Posterior cingulate gyrus (tissue), 11 donors: ENCODE measurements at places on chromosomes 1 and 21.

DNA sequence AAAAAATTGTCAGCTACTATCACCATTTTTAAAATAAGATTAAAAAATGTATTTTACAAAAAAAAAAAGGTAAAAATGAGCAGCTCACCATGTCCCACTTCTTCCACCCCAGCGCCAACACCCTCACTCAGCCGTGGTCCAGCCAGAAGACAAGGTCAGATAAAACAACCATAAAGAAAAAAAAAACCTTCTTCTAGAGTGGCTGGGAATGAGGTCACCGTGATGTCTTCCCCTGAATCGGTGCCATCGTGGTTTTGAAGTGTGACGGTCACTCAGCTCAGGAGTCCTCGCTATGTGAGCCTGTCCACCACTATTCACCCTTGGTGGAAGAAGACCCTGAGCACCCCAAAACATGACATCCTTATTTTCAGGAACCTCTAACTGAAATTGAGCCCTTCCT is 38.1 kb downstream of the B3GALT5 start:
- DNase-seq = no peak

- DNase-seq = no peak
These were observed 126.9 kb downstream of the TMEM53 start for GRCh38 chr1:44547361-44547760.

DNA sequence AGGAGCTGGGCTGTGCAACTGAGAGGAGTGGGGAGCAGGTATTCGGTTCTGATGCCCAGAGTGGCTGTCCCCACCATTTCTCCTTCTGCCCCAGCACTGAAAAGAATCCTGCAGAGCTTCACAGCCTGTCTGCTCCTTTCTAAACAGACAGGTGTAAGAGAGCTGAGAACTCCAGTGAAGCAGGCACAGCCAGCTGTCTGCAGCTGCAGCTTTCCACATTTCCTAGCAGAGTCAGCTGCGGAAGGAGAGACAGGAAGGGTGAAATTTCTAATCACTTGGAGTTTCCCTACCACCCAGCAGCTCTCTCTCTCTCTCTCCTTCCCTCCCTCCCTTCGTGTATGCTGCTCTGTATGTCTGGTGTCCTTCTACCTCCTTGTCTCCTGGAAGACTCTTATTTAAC is 40.5 kb upstream of the GJB5 start:
- no peak for DNase-seq

DNA sequence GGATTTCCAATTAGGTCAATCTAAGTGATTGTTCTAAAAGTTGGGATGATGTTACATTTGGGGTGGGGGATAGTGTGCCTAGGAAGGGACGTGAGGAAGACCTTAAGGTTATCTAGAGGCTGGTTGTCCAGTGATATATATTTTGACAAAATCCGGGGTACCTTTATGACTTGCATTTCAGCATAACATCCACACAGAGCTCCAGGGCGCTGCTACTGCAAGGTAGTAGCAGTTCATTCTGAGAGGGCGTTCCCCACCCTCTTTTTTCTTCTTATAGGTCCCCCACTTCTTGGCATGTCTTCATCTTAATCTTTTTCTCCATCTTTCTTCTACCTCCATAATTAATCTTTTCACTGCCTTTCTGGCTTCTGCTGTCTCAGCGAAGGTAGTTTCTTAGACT is 161.9 kb downstream of the CACNA1E start:
- no peak for DNase-seq

- DNase-seq = no peak
These were observed 7.7 kb upstream of the ECE1 start for GRCh38 chr1:21297975-21298374.

DNA sequence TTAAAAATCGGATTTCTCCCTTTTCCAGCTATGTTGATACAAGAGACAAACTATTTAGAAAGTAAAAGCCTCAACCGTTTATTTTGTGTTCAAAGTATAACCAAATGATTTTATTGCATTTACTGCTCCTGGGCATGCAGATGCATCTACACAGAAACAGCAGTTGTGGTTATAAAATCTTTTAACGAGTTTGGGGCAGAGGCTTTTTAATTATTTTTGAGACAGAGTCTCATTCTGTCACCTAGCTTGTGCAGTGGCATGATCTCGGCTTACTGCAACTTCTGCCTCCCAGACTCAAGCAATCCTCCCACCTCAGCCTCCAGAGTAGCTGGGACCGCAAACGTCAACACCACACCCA is 33.6 kb downstream of the ZNF496 start:
- DNase-seq = no peak

DNA sequence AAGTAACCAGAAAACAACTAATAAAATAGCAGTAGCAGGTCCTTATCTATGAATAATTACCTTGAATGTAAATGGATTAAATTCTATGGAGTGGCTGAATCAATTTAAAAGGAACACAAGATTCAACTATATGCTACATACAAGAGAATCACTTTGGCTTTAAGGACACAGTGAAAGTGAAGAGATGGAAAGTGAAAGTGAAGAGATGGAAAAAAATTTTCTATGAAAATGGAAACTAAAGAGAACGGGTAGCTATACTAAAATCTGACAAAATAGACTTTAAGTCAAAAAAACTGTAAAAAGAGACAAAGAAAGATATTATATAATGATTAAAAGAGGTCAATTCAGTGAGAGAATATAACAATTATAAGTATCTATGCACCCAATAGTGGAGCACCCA is 54.7 kb downstream of the C1orf185 start:
- no peak for DNase-seq

DNA sequence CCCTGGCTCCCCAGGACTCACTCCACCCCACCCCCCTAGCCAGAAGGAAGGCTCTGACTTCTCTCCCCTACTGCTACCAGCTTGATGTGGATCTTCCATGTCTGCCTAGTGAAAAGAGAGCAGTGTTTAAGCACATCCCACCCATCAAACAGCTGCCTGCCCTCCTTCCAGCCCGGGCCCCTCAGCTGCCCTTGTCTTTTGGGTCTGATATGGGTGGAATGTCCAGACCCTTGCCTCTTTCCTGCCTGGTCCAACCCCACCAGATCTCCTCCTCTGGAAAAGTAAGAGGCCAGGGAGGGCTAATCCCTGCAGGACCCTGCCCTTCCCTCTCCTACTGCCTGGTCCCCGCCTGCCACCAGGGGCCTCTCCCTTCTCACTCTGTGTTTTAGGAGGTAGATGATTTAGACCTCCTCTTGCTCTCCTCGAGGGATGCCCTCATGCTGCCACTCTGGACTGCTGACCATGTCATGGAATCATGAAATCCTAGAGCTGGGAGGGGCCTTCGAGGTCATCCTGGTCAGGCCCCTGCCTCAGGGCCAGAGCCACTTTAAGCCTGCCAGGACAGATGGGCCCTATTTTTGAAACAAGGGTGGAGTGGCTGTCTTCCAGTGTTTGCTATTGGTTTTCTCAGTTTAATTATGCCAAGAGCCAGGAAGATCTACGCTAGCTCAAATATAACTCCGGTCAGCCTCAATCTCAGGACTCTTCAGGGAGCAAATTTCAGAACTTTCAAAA is 15.8 kb upstream of the HSPG2 start:
- DNase-seq = no peak

DNA sequence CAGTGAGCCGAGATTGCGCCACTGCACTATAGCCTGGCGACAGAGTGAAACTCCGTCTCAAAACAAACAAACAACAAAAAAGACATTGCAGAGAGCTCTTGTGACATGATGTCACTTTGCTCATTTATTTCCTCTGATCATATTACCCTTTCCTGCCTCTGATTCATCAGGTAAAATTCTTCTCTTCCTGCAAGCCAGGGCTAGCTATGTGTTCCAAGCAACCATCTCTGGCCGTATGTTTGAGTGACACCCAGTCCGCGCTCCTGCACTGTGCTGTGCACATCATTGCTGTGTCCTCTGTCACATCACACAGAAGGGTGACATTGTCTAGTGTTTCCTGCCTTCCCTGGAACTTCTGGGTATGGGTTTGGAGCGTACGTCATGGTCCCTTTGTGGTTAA is 251.3 kb downstream of the PCP4 start:
- DNase-seq = no peak

- no peak for DNase-seq
These were observed 22.0 kb downstream of the FOXO6 start for GRCh38 chr1:41383094-41383852.

- DNase-seq = no peak
These were observed 688.9 kb upstream of the ADGRL2 start for GRCh38 chr1:81111818-81112217.

GRCh38 chr1:241592273-241592958 is 47.8 kb downstream of the CHML start:
- DNase-seq = no peak

DNA sequence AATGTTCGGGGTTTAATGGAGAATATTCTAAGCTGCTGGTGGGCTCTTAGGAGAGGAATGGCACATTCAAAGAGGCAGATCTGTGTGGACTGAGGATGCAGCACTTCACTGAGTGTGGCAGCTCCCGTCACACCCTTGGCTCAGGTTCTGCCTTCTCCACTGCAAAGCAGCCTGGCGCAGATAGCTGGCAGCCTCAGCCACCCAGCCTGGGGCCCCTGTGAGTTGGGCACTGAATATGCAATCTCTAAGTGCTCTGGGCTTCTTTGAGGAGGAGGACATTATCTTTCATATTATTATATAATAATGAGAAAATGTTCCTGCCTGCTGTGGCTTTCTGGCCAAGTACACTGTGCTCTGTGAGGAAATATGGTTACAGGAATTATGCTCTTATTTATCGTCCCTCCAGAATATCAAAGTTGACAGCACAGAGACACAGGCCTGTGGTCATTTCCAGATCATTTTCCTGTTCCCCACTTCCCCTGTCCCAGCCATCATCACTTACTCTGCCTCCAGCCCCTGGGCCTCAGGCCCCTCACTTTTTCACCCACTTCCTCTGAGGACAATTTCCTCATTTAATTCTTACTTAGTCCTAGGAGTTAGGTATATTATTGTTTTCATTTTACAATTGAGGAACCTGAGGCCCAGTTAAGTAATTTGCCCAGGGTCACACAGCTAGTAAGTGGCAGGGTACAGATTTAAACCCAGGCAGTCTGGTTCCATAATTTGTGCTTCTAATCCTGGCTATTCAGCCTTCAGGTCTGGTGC is 53.6 kb downstream of the MAB21L3 start:
- peak; percentile 33 for DNase-seq

GRCh38 chr1:206590025-206590758 is 22.1 kb downstream of the EIF2D start:
- no peak for DNase-seq

DNA sequence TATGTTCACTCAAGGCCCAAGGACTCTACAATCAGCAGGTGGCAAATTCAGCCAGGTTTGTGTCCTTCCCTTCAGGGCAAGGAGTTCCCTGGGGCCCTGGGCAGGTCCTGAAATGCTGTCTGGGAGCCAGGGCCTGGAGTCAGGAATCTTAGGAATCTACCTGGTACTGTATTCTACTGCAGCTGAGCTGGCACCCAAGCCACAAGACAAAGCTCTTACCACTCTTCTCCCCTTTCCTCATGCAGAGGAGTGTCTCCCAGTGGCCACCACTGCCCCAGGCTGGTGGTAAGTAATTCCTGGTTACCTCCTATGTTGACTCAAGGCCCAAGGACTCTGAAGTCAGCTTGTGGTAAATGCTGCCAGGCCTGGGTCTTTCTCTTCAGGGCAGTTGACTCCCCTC is 153.4 kb downstream of the NRIP1 start:
- no peak for DNase-seq

DNA sequence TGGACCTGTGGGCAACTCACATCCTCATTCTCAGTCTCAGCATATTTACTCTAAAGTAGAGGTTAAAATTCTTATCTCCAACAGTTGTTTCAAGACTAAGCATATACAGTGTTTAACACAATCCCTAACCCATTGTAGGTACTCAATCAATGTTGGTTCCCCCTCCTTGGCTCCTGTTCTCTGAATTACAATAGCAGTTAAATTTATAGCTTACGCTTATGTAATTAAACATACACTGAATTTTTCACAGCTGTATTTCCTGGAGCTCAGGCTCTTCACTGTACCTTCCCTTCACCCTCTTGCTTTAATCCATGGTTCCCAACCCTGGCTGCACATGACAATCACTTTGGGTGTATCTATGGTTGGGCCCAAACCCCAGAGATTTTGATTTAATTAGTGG is 89.4 kb downstream of the LPAR3 start:
- DNase-seq = no peak

DNA sequence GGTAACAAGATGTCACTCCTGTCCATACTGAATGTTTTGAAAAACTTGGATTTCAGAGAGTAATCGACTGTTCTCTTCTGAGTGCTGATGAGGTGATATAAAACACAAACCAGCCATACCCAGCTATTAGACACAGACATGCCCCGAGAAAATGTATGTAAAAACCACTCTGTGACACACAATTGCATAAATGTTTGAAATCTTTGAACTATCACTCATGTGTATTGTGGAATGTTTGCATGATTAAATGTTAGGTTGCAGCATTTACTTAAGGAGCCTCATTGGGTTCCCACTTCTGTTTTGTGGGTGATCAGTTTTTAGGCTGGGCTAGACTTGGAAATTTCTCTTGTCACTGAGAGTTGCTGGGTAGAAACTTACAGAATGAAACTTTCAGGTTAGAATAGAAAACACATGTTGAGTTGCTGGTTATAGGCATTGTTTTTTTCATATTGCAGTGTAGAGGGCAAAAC is 270.4 kb upstream of the B3GALT2 start:
- no peak for DNase-seq

GRCh38 chr1:213884942-213885341 is 102.8 kb upstream of the PROX1 start:
- DNase-seq = no peak

DNA sequence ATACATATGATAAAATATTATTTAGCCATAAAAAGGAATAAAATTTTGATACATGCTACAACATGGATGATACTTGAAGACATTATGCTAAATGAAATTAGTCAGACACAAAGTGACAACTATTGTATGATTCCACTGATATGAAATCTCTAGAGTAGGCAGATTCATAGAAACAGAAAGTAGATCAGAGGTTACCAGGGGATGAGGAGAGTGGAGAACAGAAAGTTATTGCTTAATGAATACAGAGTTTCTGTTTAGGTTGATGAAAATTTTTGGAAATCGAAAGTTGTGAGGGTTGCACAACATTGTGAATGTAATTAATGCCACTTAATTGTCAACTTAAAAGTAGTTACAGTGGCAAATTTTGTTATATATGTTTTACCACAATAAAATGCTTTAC is 315.7 kb upstream of the USP25 start:
- no peak for DNase-seq

DNA sequence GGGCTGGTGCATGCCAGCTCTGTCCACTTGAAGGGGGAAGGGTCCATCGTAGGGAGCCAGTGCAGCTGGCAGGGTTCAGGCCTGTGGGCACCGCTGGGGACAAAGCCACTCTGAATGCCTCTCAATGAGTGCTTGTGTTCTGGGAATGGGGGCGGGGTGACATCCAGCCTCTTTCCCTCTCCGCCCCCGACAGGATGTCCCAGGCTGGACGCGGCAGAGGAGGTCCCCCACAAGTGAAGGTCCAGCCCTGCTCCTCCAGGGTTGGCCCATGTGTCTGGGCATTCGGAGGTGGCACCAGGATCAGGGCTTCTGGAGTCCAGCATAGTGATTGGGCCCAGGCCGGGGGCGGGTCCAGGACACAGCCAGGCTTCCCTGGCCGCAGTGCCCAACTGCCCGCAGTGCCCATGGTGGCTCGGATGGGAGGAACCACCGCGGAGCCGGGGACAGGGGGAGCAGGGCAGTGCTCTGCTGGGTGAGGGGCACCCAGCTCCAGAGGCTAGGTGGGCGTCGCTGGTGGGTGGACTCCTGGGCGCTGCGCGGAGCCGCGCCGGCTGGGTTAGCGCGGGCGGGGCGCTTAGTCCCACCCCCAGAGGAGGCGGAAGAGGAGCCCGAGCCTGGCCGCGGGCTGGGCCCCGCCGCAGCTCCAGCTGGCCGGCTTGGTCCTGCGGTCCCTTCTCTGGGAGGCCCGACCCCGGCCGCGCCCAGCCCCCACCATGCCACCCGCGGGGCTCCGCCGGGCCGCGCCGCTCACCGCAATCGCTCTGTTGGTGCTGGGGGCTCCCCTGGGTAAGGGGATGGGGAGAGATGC is at the start of gene SHISA4:
Gene SHISA4, plus strand, starts transcription at position 617 of the 808 bp plus-strand sequence. Its CDS starts 97 bp downstream, at position 714.
- DNase-seq = peak; percentile 97
